ENCODE measurements at places on chromosomes 3 and 15.
A peak's percentile ranks its signal among the peaks of the same experiment; 100 is the strongest.

DNA sequence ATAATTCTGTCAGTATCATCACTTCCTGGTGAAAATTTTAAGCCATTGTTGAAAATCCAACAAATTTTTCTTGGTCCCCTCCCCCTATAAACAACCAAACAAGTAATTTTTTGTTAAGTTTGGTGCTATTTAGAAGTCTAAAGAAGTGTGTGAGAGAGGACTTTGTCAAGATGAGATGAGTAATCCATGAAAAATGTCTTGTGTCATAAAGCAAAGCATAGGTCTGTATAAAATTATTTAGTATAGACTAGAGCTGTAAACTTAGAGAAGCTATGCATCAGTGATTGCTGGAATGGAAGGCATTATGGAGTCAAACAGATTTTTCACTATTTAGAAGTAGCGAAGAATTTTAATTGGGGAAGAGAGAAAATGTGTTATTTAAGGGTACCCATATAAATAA, 31.4 kb downstream of the MAPK6 start:
- DNase-seq: no peak

- DNase-seq: peak; percentile 61
Observed at GRCh38 chr3:72665701-72666446, 182.4 kb downstream of the SHQ1 start.

DNA sequence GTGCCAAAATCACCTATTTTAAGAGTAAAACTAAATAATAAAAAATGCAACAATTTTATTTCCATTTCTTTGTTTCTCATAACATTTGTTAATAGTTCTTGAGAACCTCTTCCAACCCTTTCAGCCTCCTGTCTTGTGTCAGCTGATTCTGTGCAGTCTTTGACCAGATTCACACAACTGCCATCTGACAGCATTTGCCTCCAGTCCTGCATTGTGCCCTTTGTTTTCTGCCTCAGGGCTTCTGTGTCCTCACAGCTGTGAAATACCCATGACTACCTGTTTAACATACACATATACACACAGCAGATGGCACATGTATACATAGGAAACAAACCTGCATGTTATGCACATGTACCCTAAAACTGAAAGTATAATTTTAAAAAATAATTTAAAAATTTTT, 13.2 kb upstream of the CNTN6 start:
- no peak for DNase-seq

GRCh38 chr15:75153565-75154276, 48.0 kb upstream of the C15orf39 start:
- DNase-seq: no peak

DNA sequence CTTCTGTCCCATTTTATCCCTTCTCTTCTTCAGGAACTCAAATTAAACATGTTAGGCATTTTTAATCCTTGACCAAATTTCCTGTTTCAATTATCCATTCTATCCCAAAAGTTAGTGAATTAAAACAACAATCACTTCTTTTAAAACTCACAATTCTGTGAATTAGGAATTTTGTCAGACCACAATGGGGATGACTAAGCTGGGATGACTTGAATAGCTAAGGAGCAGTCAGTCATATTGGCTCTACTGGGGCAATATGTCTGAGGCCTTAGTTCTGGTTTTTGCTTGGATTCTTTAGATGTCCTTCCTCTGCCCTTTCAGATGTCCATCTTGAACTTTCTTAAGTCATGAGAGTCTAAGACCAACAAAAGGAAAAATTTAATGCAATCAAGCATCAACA, 178.2 kb upstream of the TGFBR2 start:
- no peak for DNase-seq

DNA sequence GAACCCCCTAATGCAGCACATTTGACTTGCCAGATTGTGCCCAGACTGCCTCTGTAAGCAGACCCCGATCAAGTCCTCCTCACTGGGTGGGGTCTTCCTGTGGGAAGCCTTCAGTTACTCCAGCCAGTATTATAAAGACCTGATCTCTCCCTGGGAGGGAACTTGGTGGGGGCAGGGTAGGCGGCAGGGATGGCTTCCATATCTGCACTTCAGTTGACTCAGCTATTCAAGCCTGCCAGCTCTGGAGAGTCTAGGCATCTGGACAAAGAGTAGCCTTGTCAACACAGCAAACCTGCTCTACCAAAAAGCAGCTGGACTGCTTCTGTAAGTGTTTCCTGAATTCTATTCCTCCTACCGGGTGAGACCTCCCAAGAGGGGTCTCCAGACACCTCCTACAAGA, 21.0 kb upstream of the SLC25A38 start:
- no peak for DNase-seq

All from GM10248 (cell line).